ENCODE measurements at places on chromosomes 3 and 15. TPM values are rescaled to one million over a fixed set of nuclear protein-coding genes. Genes with fewer than 3 reads are reported as not detected.

- DNase-seq: no peak
Observed at GRCh38 chr15:27327467-27328025, 356.6 kb downstream of the GABRG3 start.

GRCh38 chr15:85154061-85154460 is 172.4 kb downstream of the PDE8A start:
- no peak for DNase-seq

GRCh38 chr3:190041333-190042041 is 79.2 kb downstream of the P3H2 start:
- DNase-seq: no peak

DNA sequence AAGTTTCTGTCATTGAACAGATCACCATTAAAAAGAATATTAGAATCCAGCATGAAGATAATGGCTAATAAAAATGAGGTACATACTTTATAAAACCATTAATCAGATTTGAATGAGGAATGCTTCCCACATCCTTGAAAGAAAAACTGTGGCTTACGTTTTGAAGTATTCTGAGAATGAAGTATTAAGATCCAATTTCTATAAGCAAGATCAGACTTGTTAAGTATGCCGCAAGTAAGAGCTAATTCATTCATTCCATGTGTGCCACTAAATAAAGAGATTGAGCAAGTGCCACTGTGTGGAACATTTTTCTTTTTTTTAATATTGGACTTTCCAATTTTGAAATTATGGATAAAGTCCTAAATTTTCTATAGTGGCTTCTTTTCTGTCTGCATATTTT is 30.6 kb downstream of the NMD3 start:
- no peak for DNase-seq

GRCh38 chr15:48076454-48076853 is 44.3 kb upstream of the SLC24A5 start:
- no peak for DNase-seq

- no peak for DNase-seq
Observed at GRCh38 chr15:70535071-70535954, 228.0 kb downstream of the UACA start.

DNA sequence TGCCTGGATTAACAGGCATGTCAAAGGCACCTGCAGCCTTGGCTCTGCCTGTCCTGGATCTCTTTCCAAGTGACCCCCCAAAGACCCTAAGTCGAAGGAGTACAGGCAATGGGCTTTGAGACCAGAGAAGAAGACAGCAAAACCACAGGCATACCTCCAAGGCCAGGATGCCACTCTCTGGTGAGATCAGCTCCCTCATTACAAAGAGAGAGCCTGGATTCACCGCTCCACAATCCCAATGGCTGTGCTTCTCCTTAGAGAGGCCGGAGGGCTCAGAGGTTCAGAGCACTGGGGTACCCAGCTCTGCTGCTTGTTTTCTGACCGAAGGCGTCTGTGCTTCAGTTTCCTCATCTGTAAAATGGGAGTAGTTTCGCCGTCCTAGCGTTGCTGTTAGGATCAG is 154.6 kb upstream of the MEF2A start:
- DNase-seq: no peak

GRCh38 chr3:94183551-94183950 is 120.7 kb downstream of the NSUN3 start:
- no peak for DNase-seq

GRCh38 chr3:128402319-128402718 is 64.4 kb downstream of the DNAJB8 start:
- DNase-seq: no peak

- DNase-seq: no peak
Observed at GRCh38 chr3:194424953-194425352, 25.9 kb upstream of the GP5 start.

DNA sequence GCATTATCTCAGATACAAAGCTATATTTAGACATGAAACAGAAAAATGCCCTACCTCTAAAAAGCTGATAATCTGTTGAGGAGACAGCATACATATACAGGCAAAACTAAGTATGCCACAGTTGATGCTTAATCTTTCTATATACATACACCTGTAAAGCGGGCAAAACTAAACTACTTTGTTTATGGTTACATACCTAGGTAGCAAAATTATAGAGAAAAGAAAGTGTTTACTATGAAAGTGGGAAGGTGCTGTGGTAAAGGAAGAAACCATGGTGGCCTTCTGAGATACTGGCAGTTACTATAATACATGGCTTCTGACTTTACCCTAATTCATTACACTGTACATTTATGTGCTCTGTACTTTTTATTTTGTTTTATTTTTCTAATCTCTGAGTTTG is 36.0 kb upstream of the NR1I2 start:
- DNase-seq: no peak

- no peak for DNase-seq
Observed at GRCh38 chr3:2993736-2994135, 116.4 kb downstream of the IL5RA start.

GRCh38 chr3:42052484-42053351 is 38.4 kb upstream of the TRAK1 start:
- no peak for DNase-seq

GRCh38 chr15:94348084-94348483 is 116.7 kb downstream of the MCTP2 start:
- no peak for DNase-seq

DNA sequence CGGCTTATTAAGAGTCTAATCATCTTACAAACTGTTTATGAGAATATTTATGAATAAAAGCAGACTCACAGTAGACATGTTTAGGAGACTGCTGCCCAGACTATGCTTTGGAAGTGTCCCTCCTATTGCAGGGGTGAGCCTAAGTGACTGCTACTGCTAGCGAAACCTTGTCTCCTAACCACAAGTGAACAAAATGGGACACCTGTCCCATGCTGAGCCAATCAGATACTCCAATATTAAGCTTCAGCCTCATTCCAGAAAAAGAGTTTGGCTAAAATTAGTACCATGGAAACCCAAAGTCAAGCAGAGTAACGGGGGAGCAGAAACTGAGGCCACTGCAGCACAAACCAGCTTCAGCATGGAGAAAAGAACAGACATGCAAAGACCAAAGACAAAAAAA is 4.6 kb downstream of the DENND6A start:
- no peak for DNase-seq

DNA sequence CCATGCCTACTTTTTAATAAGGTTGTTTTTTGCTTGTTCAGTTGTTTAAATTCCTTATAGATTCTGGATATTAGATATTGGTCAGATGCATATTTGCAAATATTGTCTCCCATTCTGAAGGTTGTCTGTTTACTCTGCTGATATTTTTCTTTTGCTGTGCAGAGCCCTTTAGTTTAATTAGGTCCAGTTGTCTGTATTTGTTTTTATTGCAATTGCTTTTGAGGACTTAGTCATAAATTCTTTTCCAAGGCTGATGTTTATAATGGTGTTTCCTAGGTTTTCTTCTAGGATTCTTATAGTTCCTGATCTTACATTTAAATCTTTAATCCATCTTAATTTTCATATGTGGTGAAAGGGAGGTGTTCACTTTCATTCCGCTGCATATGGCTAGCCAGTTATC is 77.4 kb downstream of the PTPRG start:
- DNase-seq: no peak

GRCh38 chr3:109952924-109953323 is 615.6 kb upstream of the DPPA4 start:
- no peak for DNase-seq

GRCh38 chr15:44729408-44730127 is 6.8 kb upstream of the TRIM69 start:
- DNase-seq: peak; percentile 34

DNA sequence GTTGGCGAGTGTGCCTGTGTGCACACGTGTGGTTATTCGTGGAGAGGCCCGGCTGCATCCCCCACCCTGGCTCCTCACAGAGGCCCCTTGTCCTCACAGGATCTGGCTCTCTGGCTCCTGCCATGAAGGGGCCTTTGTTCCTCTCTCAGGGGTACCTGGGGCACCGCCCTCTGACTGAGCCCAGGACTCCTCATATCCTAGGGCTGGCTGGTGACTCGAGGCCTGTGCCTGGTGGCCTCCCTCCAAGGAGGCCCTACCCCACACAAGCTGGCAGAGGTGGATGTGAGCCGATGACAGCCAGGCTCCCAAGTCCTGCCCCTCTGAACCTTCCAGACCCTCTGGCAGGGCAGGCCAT is 10.0 kb downstream of the PRKCD start:
- no peak for DNase-seq

DNA sequence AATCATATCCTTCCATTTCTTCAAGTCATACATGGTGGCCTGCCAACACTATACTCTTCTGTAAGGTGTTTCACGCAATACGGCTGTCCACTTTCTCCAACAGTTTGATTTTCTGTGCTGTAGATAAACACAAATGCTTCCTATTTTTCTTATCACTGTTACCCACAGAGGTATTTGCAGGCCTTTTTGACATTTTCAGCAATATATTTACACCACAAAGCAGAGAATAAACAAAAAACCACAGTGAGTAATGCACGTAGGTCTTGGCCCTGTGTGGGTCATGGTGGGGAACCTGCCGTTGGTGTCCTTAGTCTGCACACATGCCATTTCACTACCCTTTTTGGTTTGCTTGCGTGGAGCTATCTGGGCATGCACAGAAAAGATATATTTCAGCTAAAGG is 59.5 kb downstream of the LRRC28 start:
- DNase-seq: no peak

DNA sequence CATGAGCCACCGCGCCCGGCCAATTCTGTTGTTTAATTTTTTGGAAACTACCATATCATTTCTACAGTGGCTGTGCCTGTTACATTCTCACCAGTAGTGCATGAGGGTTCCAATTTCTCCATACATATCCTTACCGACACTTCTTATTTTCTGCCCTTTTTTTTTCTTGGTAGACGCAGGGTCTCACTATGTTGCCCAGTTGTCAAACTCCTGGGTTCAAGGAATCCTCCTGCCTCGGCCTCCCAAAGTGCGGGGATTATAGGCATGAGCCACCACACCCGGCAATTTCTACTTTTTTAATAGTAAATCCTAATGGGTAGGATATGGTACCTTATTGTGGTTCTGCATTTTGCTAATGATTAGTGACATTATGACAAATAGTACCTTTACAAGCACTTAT is 9.6 kb downstream of the AMIGO3 start:
- no peak for DNase-seq

GRCh38 chr3:10007126-10007782 is 19.0 kb upstream of the FANCD2 start:
- DNase-seq: no peak

DNA sequence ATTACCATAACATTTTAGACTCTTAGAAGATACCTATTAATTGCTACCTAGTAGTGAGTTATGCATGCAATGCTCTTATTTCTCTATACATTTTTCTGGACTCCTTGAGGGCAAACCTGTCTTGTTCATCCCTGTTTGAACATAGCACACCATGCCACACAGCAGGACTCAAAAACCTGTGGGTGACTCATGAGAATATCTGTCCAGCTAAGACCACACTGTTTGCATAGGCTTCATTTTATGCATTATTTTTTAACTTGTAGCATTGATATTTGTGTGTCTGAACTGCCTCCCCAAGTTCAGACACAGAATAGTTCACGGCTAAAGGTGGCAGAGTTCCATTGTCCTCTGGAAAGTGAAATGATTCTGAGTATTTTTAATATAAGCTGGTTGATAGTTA is 1.8 kb downstream of the LMCD1 start:
- DNase-seq: no peak

DNA sequence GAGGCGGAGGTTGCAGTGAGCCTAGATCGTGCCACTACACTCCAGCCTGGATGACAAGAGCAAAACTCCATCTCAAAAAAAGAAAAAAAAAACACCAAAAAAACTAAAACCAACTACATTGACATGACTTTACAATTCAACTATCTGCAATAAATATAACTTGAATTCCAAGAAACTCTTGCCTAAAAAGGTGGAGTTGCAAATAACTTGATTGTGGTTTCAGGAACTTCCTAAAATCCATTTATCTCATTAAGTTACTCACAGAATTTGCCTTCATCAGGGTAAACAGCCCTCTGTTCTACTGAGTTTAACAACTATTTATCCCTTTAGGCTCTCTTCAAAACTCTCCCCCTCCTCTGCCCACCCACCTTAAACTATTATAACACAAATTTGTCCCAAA is 2.7 kb upstream of the MAPK6 start:
- DNase-seq: no peak

GRCh38 chr15:88830016-88830415 is 26.8 kb downstream of the ACAN start:
- no peak for DNase-seq

DNA sequence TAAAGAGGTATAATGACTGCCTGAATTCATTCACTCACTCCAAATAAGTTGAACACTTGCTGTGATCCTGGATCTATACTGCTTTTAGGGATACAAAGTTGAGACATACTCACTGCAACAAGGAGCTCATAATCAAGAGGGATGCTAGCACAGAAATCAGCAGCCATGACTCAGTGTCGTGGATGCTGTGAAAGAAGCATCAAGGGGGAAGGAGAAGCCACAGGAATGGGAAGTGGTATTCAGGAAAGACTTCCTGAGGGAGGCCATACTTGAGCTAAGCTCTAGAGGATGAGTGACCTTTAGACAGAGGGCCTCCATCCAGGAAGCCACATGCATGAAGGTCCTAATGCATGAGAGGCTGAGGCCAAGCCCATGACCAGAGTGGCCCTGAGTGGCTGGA is 245.7 kb upstream of the RORA start:
- no peak for DNase-seq

GRCh38 chr3:174441588-174442301 is 417.4 kb upstream of the NAALADL2 start:
- DNase-seq: no peak

- no peak for DNase-seq
Observed at GRCh38 chr3:151328298-151328995, 902 bp downstream of the P2RY13 start.

DNA sequence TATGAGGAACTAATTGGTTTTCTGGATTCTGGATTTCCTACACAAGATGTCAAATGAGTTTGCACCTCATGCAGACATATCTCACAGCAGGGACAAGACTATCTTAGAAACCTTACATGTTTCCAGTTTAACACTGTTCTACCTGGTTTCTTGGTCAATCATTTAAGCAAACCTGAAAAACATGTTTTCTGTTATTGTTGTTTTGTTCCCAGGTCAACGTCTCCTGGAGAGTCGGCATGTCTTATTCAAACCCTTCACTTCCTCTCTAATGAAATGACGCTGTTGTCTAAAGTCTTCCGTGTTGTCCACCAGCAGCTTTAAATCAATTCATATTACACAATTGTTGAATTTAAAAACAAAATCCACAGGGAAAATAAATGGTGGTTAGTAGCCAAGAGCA is 150.9 kb downstream of the CNTN3 start:
- DNase-seq: no peak

GRCh38 chr15:50452927-50453326 is 28.7 kb downstream of the USP8 start:
- DNase-seq: no peak

- DNase-seq: no peak
Observed at GRCh38 chr3:129676985-129677384, 70.5 kb upstream of the PLXND1 start.

GRCh38 chr3:69445498-69445897 is 59.6 kb upstream of the FRMD4B start:
- no peak for DNase-seq

Gene TP63
- polyA plus RNA-seq: 0.15 TPM

Gene BUB1B
- polyA plus RNA-seq: 1.0 TPM

Gene DISP2
- polyA plus RNA-seq: 2.3 TPM

Gene CLDN11
- 254 TPM for polyA plus RNA-seq

Gene SLC51A
- polyA plus RNA-seq: 10.5 TPM

Gene SNRPA1
- 34.0 TPM for polyA plus RNA-seq

Gene PDZRN3
- 79.7 TPM for polyA plus RNA-seq

Gene RTP1
- not detected for polyA plus RNA-seq

Gene SI
- 0.01 TPM for polyA plus RNA-seq

Gene CLRN1
- not detected for polyA plus RNA-seq

Gene TRIM59
- polyA plus RNA-seq: 1.4 TPM

Gene TEX55
- not detected for polyA plus RNA-seq

Gene AADAC
- polyA plus RNA-seq: 40.6 TPM

Data from ovary (tissue), 10 donors.